Progenitor cell of endocrine pancreas (in vitro differentiated cells): ENCODE measurements at places on chromosomes 7 and 10. TPM values are rescaled to one million over a fixed set of nuclear protein-coding genes. Genes with fewer than 3 reads are reported as not detected.

Gene CLCN1
- total RNA-seq: 0.09 and 0.14 TPM in 2 replicates

Gene NCF1
- total RNA-seq: 0.58 TPM in 1 of 2 replicates, not detected in the other

Gene FAM13C
- 5.9 and 6.4 TPM in 2 replicates for total RNA-seq

Gene CALML5
- not detected in 2 replicates for total RNA-seq

Gene ARHGEF5
- 42.9 and 46.6 TPM in 2 replicates for total RNA-seq

Gene SMKR1
- total RNA-seq: 1.7 and 2.3 TPM in 2 replicates

Gene ERVW-1
- not detected in 2 replicates for total RNA-seq

Gene HDAC9
- total RNA-seq: 3.6 and 5.9 TPM in 2 replicates
